Stimulated activated CD4-positive, alpha-beta T cell treated with anti-CD3 and anti-CD28 coated beads, Interleukin-15, amount 100 ng/mL, for 24 hours (primary cell): ENCODE measurements at places on chromosomes 12 and 14.

- no peak for DNase-seq
Observed at GRCh38 chr12:101838628-101839323, 8.0 kb upstream of the GNPTAB start.

GRCh38 chr12:67034110-67034879 is 234.9 kb upstream of the CAND1 start:
- DNase-seq: peak; percentile 12

DNA sequence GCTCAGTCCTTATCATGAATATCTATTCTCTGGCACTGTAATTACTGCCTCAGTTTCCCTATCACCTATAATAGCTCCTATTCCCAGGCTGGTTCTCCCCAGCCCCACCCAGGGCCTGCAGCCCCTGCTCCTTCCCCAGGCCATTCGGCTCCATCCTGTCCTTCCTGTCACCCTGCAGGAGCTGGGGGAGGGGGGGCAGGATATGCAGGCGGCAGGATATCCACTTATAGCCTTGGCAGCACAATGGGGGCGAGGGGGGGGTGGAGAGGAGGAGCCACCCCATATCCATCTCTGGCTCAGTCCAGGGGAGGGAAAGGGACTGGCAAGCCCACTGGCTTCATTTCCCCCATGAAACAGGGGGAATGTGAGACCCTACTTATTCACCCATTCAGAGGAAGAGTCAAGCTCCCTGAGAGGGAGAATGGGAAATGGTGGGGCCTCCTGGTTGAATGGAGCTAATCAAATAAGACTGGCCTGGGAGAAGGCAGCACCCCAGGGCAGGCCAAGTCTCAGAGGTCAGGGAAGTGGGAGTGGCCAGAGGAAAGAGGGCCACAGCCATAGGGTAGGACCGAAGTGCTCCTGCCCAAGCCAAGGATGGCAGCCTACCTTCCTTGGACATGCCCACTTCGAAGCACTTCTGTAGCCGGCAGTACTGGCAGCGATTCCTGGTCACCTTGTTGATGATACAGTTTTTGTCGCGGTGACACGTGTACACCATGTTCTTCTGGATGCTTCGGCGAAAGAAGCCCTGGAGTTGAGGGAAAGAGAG is 7.8 kb upstream of the ITGB7 start:
- DNase-seq: no peak

DNA sequence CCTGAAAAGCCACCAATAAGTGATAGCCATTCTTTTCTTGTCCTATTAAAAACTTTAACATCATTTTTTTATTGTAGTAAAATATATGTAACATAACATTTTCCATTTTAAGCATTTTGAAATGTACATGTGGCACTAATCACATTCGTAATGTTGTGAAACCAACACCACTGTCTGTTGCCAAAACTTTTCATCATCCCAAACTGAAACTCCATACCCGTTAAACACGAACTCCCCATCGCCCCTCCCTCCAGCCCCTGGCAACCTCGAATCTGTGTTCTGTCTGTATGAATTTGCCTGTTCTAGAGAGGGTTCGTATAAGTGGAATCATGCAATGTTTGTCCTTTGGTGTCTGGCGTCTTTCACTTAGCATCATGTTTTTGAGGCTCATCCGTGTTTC is 75.9 kb downstream of the CCDC92 start:
- no peak for DNase-seq

GRCh38 chr14:75854111-75854799 is 127.5 kb downstream of the TGFB3 start:
- DNase-seq: no peak

DNA sequence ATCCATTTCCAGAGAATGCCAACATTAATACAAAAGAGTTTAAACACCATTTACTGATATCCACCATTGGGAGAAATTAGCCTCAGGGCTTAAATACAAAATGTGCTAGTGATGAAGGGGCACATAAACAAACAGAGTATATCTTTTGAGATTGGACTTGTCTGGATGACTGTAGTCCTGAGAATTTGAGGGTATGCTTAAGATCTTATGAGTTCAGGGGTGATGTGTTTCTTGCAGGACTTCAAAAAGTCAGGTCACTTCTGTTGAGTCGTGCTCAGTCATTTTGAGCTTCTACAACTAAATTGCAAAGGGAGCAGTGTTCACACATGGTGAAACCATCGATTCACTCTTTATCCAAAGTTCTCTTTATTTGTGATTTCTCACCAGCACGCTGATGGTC is 425.7 kb downstream of the ATP23 start:
- DNase-seq: no peak

- no peak for DNase-seq
Observed at GRCh38 chr14:91279354-91279753, 34.9 kb upstream of the GPR68 start.

GRCh38 chr12:43776498-43776897 is 17.7 kb downstream of the IRAK4 start:
- DNase-seq: no peak

DNA sequence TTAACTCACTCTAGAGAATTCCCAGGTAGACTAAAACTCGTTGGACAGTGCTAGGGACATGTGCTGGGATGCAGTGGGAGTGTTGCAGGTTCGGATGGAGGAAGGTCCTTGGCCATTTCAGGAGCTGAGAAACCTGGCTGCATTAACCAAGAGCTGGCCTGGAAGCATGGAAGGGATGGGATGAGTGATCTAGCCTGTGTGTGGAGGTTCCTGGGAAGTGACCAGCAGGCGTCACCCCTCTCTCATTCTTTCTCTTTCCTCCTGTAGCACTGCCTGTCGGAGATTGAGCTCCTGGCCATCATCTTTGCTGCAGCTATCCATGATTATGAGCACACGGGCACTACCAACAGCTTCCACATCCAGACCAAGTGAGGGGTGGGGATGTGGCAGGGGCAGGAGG is 15.6 kb downstream of the PPP1R1A start:
- DNase-seq: no peak

DNA sequence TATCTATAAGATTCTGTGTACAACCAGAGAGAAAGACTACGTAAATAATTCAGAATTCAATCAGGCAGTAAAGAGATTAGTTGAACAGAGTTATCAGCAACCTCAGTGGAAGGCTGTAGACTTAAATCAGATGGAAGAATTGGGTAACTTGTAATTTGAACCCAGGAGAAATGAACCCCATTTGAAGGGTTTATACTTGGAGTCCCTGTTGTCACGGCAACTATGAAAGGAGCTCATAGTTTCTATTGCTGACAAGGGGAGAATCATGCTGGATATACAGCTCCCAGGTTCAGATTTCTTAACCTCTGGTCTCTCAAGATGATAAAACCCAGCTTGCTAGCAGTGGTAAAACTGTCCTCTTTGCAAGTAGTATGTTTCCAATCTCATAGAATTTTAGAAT is 54.4 kb upstream of the BMP4 start:
- DNase-seq: no peak

DNA sequence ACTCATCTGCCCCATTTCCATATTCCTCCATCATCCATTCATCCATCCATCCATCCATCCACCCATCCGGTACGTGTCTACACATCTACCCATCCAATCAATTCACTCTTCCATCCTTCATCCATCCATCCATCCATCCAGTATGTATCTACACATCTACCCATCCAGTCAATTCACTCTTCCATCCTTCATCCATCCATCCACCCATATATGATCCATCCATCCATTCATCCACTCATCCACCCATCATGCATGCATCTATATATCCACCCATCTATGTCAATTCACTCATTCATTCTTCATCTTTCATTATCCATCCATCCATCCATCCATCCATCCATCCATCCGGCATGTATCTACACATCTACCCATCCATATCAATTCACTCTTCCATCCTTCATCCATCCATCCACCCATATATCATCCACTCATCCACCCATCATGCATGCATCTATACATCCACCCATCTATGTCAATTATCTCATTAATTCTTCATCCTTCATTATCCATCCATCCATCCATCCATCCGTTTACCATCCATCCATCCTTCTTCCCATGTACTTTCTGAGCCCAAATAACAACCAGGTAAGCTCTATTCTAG is 108.6 kb upstream of the NOS1 start:
- DNase-seq: no peak
